ENCODE measurements at places on chromosomes 6 and 20.

DNA sequence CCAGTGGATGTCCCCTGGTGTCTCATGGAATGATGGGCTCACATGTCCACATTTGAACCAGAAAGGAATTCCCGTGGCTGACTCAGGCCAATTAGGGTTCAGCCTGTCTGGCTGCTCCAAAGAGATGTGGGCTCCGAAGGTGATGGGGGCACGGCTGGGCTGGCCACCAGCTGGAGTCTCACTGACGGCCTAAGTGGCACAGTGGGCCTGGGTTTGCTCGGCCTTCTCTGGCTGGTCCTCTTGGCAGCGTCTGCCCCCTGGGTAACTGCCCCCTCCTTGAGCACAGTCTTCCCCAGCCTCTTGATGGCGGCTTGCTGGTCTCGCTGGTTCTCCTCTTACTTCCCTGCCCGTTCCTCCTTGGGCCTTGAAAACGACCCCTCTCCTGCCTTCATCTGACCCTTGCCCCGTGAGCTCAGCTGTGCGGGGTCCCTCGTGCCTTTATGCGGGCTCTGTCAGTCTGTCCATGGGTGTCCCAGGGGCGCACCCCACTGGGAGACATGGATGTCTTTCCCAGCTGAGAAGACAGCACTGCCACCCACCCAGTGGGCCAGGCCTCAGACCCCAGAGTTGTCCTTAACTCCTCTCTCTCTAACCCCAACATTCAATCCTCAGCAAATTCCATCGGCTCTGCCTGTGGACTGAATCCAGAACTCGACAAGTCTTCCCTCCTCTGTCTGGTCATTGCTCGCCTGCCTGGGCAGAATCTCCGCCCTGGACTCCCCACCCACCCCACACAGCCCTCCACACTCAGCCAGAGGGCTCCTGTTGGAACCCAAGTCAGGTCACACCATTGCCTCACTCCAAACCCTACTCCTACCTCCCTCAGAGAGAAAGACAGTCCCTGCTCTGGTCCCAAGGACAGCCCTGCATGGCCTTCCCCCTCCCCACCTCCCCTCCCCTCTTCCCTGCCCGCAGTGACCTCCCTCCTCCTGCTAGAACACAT, 78.7 kb downstream of the CEBPB start:
- no peak for DNase-seq

GRCh38 chr20:40476461-40476860, 212.6 kb downstream of the MAFB start:
- DNase-seq: no peak

- no peak for DNase-seq
Observed at GRCh38 chr6:140225701-140226436, 851.4 kb upstream of the CITED2 start.

- no peak for DNase-seq
Observed at GRCh38 chr6:70717038-70717801, 49.5 kb downstream of the SMAP1 start.

DNA sequence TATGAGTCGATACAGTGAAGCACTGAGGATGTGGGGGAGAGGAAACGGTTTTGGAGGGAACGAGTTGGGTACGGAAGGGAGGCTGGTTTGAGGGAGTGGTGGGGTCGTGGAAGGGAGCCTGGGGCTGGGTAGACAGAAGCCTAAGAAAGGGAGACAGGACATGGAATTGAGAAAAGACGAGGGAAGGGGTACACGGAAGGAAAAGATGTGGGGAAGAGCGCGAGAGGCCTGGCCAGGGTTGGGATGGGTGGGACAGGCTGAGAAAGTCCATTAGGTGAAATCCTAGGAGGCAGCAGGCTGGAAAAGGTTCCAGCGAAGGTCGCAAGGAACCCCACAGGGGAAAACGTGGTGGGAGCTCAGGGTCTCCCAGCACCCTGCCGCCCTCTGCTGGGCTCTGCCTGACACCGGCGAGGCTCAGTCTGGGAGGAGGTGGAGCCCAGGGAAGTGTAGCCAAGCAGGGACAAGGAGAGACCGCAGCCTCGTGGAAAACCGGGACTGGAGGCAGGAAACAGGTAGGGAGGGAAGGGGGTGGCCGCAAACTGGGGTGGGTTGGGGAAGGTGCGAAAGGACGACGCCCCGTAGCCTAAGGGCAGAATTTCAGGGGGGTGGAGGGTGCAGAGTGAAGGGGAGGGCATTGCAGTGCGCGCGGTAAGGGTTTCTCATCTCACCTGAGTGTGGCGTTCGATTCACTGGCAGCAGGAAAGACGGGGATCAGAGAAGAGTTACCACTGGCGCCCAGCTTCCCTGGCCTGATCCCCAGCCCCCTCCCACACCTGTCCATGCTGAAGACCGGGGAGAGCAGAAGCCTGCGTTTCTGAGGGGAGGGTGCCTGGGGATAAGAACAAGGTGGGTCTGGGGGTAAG, 4.3 kb downstream of the GABBR1 start:
- peak; percentile 50 for DNase-seq

- no peak for DNase-seq
Observed at GRCh38 chr6:33822575-33823395, 19.0 kb upstream of the MLN start.

DNA sequence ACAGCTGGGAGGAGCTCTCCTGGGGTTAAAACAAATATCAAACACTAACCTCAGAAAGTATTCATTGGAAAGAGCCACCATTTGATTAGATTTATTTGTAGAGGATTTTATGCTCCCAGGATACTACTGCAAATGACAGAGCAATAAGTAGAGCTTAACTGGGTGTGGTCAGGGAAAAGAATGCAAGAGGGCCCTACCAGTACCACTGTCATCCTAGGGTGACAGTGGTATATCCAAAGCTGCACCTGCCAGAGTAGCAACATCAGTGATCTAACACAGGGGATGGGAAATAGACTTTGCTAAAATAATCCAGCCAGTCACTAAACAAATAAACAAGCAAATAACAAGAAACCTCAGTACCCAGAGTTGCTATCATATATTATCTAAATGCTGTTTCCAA, 29.7 kb downstream of the ERGIC3 start:
- no peak for DNase-seq

DNA sequence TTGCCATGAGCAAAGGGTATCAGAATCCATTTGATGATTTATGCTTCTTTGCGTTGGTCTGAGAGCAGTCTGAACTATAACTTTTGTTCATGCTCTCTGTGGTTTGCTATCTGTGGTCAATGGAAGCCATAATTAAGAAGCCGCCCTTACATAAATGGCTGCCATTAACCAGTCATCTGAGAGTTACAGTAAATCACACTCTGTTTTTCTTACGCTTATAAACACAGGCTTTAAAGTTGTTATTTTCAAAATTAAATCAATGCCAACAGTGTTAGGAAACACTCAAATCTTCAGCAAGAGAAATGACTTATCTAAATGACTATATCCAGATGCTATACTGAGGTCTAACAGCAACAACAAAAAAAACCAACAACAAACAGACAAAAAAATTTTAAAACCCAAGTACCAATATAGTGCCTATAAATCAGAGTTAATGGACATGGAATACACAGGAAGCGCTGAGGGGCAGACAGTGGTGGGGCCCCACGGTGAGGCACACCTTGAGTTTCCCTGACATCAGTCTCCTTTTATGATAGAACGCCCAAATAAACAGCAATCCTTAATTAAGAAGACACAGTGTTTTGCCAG, 108.0 kb upstream of the C6orf118 start:
- DNase-seq: no peak

- DNase-seq: no peak
Observed at GRCh38 chr6:152386131-152386530, 251.0 kb downstream of the SYNE1 start.

DNA sequence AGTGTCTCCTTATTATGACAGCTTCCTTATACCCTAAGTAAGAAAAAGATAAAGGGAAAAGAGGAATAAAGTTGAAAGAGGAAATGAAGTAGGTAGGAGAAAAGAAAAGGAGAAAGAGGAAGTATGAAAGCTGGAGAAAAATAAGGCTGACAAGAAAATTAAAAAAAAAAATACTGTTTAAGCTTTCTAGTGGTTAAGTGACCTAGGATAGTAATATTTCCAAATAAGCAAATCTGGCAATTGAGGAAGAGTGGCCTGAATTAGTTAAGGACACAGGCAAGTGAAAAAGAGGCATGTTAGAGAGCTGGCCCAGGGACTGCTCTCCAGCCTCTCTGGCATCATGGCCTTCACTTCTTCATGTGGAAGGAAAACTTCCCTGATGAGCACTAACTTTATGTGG, 76.5 kb upstream of the ADGRF1 start:
- DNase-seq: no peak

GRCh38 chr6:2563635-2564034, 187.1 kb downstream of the MYLK4 start:
- DNase-seq: no peak

All from activated T-cell treated with anti-CD3 and anti-CD28 coated beads for 24 hours (primary cell).